ENCODE measurements at places on chromosomes 4 and X.

GRCh38 chr4:136862653-136863052 is 669.6 kb downstream of the PCDH18 start:
- no peak for DNase-seq

DNA sequence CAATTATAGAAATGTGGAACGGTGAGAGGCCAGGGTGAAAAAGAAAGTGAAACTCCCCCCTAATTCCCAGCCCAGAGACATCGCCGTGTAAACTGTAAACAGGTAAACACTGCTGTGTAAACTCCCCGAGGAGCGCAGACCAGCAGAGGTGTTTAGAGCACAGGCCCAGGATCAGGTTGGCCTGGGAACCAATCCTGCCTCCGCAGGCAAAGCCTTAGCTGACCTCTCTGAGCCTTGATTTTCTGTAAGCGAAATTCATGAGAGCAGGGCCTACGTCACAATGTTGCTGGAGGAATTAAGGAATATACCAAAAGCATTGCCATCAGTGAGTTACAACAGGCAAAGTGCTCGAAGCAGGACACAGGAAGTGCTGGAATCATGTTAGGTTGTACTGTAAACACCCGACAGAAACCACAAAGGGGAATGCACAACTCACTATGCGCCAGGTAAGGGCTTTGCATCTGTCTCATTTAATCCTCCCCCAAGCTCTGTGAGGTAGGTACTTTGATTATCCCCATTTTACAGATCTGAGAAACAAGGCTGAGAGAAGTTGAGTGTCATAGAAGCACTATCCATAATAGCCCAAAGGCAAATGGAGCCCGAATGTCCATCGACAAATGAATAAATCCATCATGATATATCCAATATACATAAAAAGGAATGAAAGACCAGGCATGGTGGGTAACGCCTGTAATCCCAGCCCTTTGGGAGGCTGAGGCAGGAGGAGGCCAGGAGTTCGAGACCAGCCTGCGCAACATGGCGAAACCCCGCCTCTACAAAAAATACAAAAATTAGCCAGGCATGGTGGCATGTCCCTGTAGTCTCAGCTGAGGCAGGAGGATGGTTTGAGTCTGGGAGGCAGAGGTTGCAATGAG is 30.7 kb upstream of the KIAA0232 start:
- DNase-seq = no peak

DNA sequence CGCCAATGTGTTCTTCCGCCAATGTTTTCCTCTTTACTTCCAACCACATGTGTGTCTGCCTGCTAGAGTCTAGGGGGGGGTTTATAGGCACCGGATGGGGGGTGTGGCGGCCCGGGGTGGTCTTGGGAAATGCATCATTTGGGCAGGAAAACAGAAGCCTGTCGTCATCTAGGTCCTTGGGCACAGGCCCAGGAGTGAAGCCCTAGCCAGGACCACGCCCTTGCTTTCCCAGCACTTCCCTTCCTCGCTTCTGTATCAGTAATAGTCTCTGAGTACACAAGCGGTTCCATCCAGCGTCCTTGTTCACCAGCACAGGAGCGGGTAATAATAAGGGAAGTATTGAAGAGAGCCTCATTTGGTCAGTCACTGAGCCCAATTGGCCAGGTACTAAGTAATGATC is 74.5 kb downstream of the QDPR start:
- no peak for DNase-seq

DNA sequence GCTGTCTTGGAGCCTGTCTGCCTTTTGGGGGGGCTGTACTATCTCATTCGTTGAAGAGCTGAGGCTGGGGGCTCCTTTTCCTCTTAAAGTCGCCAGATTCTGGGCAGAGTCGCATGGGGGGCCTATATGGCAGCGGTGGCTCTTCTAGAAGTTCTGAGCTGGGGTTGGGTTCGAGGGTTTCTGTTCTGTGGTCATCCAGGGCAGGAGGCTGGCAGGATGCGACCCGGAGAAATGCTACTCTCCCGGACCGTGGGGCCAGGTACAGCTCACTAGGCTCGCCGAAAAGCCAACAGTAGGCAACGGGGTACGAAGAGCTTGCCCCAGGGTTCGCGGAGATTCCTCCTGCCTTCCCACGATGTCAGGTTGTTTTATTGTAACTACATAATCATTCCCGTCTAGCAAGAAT is 1.9 kb upstream of the CITED1 start:
- no peak for DNase-seq

- DNase-seq = no peak
Measured at GRCh38 chr4:172983631-172984030, 185.0 kb upstream of the GALNT7 start.

DNA sequence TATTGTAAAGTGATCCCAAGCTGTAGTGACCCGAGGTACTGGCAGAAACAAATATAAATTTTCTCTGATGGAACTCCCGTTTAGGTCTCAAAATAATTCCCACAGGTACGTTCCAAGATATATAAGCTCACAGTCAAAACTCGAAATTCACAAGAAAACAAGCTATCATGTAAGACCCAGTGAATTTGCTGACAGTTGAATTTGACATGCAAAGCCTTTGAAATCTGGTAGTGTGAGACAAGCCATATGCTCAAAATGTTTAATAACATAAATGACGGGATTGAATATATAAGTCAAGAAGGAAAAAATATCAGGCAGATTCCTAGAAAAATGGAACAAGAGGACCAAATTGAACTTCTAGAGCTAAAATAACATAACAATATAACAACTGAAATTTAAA is 252.8 kb downstream of the TMA16 start:
- no peak for DNase-seq

DNA sequence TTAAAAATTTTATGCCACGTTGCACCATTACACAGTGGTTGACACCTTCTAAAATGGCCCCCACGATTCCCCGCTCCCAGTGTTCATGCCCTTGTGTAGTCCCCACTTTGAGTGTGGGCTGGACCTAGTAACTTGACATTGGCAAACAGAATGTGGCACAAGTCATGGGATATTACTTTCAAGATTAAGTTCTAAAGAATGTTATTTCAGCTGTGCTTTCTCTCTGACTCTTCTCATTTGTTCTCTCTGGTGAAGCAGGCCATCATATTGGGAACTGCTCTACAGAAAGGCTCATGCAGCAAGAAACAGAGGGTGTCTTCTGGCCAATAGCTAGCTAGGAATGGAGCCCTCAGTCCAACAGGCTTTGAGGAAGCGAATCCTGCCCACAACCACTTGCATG is 67.1 kb downstream of the ATXN3L start:
- DNase-seq = no peak

GRCh38 chr4:72909461-72909860 is 160.1 kb downstream of the COX18 start:
- DNase-seq = no peak

DNA sequence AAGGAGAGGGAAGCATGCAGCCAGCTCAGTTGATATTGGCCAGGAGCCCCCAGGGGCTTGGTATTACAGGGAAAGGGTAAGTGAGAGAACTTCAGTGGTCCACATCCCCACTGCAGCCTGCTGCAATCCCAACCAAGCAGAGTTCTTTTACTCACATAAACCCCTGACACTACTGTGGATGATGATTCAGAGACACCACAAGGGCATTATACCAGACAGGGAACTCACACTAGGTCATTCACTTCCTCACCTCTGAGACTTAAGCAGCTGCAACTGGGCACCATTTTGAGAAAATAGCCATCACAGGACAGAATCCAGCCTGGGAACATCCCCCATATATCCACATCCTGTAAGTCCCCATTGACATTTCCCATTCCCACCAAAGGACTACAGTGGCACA is 248.0 kb downstream of the INPP4B start:
- DNase-seq = no peak

GRCh38 chr4:157713342-157713741 is 459.5 kb downstream of the GASK1B start:
- DNase-seq = no peak

DNA sequence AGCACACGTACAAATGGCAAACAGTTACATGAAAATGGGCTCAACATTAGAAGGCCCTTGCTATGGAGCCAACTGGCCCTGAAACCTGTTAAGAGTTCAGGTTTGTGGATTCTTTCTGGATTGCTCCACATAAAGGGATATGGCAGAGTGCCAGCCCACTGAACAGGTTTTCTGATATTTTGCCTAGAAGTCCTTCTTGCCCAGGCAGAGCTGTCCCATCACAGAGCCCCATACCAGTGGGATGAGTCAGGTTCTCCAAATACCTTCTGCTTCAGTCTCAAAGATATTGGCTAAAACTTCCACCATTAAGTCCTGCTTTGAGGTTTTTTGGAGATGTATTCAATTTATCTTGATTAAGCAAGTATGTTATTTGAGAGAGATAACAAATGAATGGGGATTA is 146.8 kb upstream of the IL1RAPL2 start:
- DNase-seq = no peak

GRCh38 chr4:16117164-16117563 is 33.3 kb upstream of the PROM1 start:
- DNase-seq = no peak

Measured in ovary (tissue), 10 donors.